ENCODE measurements at places on chromosomes 4 and X.

DNA sequence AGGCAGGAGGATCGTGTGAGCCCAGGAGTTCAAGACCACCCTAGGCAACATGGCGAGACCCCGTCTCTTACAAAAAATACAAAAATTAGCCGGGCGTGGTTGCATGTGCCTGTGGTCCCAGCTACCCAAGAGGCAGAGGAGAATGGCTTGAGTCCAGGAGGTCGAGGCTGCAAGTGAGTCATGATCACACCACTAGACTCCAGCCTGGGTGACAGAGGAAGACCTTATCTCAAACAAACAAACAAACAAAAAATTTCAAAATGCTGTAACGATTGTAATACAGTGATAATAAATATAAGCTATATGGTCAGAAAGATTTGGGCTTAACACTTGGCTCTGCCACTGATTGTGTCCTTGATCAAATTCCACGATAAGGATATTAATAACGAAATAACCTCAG, 24.2 kb downstream of the SLC25A4 start:
- no peak for ATAC-seq

DNA sequence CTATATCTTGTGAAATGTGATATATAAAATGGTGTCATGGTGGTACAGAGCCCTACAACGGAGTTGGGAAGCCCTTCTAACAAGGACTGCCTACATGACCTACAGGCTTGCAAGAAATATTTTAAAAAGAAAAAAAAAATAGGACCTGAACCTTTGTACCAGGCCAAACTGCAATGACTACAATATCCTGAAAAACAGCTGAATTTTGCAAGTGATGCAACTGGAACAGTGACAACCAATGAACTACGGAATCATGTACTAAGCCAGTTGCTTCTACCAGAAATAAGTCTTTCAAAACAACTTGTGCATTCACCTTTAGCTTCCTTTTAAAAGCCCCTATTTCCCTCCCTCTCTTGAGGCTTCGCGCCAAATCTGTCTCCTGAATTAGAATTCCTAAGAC, 58.4 kb downstream of the PDGFC start:
- ATAC-seq = no peak

- no peak for ATAC-seq
These were observed 151.6 kb downstream of the AASDH start for GRCh38 chr4:56235725-56236124.

DNA sequence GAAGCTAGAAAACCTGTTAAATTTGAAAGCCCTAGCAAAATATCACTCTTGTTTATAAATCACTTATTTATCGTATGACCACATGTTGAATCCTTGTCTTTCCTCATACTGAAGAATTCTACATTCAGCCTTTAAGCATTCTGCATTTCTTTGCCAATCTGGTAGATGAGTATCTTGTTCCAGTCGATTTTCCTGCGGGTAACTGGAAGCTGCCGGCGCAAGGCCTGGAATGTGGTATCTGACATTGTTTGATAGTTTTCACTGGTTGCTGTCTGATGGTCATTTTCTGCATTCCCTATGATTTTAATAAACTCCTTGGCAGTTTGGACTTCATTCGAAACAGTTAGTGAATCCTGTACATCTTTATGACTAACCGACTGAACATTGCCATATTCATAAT, 13.7 kb upstream of the PHKA1 start:
- no peak for ATAC-seq

GRCh38 chr4:47662975-47663374, 174.9 kb downstream of the CORIN start:
- no peak for ATAC-seq

DNA sequence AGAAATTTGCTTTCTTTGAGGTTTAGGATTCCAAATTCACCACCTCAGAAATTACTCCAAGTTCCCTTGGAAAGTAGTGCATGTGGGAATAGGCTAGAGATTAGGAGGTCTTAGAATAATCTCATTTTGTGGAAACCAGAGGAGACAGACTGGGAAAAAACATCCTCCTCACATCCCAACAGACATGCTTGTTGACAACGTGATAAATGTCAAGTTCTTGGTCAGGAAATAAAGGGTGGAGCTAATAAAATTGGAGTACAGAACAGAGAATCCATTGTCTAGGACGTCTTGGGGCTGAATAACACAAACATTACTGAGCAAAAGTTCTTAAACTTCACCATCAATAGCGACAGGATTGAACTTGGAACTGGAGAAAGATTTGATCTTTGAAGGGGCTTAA, 233.4 kb downstream of the PABPC4L start:
- ATAC-seq = no peak

- no peak for ATAC-seq
These were observed 69.6 kb downstream of the EPHA5 start for GRCh38 chr4:65600656-65601055.
